NCI-H1417 treated with DMSO at 0.1 percent for 48 hours (cell line): ENCODE measurements at places on chromosomes 5 and 9.

DNA sequence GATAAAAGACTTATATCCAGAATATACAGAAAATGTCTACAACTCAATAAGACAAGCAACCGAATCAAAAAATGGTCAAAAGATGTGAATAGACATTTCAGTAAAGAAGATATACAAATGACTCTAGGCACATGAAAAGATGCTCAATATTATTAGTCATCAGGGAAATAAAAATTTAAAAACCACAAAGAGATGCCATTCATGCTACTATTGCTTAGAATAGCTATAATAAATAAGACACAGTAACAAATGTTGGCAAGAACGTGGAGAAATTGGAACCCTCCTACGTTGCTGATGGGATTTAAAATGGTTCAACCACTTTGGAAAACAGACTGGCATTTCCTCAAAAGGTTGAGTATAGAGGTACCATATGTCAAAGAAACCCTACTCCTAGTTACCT is 39.8 kb downstream of the POLK start:
- no peak for DNase-seq

GRCh38 chr5:169703813-169704212 is 66.7 kb downstream of the DOCK2 start:
- DNase-seq: no peak

- DNase-seq: no peak
Observed at GRCh38 chr5:138833726-138834480, 41.2 kb downstream of the LRRTM2 start.

GRCh38 chr5:118778941-118779340 is 209.4 kb downstream of the DTWD2 start:
- DNase-seq: no peak

- no peak for DNase-seq
Observed at GRCh38 chr5:158317507-158317906, 458.6 kb upstream of the CLINT1 start.

GRCh38 chr9:137454145-137454596 is 5.0 kb downstream of the NSMF start:
- DNase-seq: no peak

- DNase-seq: no peak
Observed at GRCh38 chr9:98884849-98885248, 58.9 kb upstream of the COL15A1 start.

GRCh38 chr5:111563031-111563822 is 50.9 kb upstream of the STARD4 start:
- DNase-seq: no peak

DNA sequence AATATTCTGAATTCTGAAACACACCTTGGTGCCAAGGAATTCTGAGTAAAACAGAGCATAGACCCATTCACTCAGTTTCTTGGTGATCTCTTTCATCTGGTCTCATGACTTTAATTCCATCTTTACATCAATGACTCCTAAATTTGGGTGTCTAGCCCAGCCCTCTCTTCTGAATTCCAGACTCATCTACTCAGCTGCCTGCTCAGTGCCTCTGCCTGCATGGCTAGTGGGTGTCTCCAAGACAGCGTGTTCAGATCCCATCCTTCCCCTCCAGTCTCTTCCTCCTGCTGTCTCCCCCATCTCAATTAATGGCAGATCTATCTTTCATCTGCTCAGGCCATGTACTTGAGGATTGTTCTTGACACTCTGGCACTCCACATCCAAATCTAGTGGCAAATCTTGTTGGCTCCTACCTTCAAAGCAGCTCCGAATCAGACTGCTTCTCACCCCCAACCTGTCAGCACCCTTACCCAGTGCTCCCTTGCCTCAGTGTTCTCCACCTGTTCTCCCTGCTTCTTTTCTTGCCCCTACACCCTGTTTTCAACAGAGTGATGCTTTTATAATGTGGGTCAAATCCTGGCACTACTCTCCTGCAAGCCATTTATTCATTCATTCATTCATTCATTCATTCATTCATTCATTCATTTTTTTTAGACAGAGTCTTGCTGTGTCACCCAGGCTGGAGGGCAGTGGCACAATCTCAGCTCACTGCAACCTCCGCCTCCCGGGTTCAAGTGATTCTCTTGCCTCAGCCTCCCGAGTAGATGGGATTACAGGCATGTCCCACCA is 5.3 kb downstream of the CAVIN4 start:
- no peak for DNase-seq

DNA sequence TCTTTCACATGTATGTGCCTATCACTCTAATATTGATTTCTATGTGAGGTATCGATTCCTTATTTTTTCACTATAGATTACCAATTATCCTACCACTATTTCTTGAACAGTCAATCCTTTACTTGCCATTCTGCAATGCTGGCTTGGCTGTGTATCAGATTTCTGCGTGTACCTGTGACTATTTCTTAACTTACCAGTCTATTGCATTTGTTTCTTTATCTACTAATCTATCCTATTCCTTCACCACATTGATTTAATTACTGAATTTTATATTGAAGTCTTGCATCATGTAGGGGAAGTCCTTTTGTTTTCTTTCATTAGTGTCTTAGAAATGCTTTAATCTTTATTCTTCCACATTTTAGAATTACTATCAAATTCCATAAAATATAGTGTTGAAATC is 684.8 kb downstream of the LRRC70 start:
- DNase-seq: no peak

DNA sequence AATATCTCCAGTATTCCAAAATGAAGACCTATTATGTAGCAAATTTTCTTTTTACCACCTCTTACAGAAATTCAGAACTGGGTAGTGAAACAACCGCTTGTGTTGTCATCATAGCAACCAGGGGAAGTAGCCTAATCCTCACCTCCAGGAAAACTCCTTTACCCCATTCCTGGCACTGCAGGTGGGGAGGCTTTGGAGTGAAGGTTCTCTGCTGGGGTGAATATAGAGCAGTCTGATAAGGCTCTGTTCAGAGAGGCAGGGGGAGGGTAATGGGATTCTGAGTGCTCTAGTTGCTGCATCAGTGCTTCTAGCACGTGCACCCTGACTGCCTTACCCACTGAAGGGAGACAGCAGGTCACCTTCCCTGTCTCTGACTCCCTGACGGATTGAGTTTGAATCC is 116.2 kb downstream of the MAN2A1 start:
- no peak for DNase-seq

DNA sequence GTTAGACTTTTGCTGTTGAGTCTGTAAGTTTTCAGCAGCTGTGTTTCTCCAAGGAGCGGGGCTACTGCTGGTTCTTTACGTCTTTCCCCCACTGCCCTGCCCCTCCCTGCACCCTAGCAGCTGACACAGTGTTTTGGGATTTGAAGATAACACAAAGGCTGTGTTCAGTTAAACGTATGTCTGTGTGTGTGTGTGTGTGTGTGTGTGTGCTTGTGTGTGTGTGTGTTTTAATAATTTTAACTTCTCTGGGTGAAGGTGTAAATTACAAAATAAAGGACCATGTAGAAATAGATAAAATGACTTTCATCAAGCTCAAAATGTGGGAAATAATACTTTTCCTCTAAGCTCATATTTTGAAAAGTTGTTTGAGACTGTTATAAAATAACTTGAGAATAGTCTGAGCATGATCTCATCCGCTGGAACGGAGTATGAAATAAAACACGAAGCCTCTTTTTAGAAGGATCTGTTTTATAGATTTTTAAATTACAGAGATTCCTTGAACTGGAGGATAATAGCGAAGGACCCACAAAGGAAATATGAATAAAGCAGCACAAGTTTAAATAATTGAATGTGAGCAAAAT is 10.9 kb downstream of the ABL1 start:
- no peak for DNase-seq

GRCh38 chr9:134847752-134848432 is 32.7 kb upstream of the FCN2 start:
- no peak for DNase-seq

GRCh38 chr5:8238080-8238479 is 369.1 kb downstream of the MTRR start:
- no peak for DNase-seq

DNA sequence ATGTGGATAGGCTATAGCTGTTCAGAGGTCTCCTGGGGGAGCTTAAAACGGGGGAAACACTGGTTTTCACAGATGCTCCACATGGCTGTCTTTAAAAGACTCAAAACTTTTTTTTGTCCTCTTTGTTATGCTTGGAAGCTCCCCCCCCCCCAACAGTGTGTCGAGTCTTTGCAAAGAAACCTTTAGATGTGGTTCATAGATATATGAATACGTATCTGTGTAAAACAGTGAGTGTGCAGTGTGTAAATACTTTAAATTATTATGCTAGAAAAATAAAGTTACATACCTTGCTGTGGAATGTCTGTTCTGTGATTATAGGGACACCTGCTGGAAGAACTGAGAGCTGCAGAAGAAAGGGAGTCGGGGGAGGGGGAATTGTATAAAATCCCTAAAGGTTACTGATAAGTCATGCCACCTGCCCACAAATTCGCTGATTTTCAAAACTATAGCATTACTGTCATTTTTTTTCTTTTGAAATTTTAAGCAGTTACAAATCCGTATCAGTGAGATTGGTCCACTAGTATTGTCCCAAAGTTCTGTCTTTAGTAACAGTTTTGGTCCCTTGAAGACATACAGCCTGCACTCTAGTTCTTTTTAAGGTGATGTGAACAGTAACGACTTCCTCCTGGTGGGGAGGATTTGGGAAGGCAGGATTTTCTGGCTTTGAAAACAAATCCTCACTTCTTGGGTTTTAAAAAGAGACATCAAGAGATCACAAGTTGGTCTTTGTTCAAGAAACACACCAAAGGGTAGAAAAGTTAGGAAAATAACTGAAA is 22.9 kb downstream of the RGMB start:
- DNase-seq: no peak

GRCh38 chr5:6393596-6394194 is 15.3 kb upstream of the MED10 start:
- no peak for DNase-seq
